ENCODE measurements at places on chromosomes 1 and 21.

- no peak for DNase-seq
These were observed 157.1 kb upstream of the SYT6 start for GRCh38 chr1:114310695-114311271.

DNA sequence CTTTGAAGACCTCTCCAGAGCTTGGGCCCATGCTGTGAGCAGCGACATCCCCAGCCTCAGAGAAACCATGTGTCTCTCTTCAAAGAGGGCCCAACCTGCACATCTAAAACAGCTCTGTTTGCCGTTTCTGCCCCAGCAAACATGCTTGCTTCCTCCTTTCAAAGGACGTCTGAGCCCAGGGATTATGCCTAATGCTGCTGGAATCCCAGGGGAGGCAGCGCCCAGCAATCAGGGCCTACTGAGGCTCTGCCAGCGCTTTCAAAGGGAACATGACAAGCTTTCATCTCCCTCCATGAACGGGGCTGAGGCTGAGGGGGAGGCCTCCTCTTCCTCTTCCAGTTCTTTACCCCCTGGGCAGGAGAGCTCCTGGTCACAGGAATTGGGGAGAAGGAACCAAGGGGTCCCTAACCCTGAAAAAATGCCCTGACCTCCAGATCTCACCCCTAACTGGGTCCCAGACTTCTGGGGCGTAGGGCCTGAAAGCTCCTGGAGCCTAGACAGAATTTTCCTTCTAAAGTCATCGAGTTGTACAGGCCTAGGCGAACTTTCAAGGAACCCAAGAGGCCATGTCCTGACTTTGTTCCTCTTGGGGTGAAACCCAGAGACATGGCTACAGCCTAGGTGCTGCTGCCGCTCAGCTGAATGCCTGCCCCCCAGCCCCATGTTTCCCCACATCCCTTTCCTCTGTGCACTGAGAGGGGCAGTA, 13.4 kb upstream of the ASCL5 start:
- DNase-seq: no peak

DNA sequence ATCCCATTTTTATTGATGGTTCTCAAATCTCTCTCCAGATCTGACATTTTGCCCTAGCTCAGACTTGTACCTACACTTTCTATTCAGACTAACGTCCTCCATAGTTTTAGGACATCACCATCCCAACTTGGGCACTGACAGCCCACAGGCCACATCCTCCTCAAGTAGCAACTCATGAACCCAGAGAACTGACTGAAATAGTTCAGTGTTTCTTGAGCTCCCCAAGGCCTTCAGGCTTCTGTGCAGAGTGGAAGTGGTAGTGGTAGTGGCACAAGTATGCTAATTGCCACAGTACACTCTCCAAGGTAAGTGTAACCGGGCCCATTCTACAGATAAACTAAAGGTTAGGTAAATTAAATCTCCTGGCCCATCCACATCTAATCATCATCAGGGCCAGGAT, 112.6 kb downstream of the SLC45A1 start:
- DNase-seq: no peak

- no peak for DNase-seq
These were observed 52.8 kb upstream of the LYPLAL1 start for GRCh38 chr1:219120624-219121544.

GRCh38 chr21:31347435-31348032, 3.5 kb upstream of the TIAM1 start:
- DNase-seq: no peak

DNA sequence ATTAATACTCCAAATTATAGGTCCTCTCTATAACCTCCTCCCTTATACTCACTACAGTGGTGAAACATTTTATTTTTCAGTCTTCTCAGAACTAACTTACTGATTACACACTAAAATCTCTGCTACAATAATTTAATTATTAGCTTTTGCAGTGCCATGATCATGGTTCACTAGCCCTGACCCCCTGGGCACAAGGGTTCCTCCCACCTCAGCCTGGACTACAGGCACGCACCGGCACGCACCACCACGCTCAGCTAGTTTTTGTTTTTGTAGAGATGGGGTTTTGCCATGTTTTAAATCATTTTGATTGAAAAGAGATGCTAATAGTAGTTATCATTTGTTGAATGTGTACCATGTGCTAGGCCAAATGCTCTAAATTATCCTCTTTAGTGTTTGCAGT, 6.3 kb downstream of the PATJ start:
- DNase-seq: no peak

GRCh38 chr1:157089789-157090188, 9.8 kb downstream of the ETV3L start:
- DNase-seq: no peak

- DNase-seq: no peak
These were observed 74.8 kb downstream of the CASZ1 start for GRCh38 chr1:10721381-10722321.

GRCh38 chr1:13753636-13754402, 53.8 kb downstream of the PRDM2 start:
- DNase-seq: no peak

DNA sequence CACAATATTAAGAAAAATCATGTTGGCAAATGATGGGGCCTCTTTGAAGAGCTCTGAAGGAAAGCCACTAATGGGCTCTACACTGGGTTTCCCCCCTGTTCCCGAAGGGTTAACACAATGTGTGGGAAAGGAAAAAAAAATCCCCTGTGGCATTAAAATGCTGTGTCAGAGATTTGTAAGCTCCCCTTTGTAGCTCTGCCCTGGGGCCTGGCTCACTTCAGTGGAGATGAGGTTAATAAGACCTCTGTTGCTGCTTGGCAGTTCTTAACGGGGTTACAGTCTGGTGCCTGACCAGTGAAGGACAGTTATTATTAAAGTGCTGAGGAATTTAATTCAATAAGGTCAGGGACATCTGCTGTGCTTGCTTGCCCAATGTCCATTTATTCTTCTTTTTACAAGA, 129.7 kb upstream of the UBE2U start:
- no peak for DNase-seq

DNA sequence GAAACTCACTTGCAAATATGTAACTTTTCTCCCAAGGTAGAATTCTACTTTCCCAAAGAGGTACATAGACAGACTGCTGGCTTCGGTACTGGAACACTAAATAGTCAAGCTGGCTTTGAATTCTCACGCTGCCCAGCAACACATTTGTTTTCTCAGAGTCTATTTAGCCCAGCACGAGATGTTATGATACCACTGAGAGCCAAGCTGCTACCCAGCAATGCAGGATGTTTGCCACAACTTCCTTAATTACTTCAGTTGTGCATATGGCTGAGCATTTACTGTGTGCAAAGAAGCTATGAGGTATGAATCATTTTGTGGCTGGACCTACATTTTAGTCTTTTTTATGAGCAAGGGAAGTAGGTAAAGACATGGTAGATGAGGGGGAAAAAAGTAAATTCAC, 793.2 kb downstream of the PLA2G4A start:
- DNase-seq: no peak

GRCh38 chr1:173393659-173394000, 83.5 kb upstream of the PRDX6 start:
- DNase-seq: no peak

DNA sequence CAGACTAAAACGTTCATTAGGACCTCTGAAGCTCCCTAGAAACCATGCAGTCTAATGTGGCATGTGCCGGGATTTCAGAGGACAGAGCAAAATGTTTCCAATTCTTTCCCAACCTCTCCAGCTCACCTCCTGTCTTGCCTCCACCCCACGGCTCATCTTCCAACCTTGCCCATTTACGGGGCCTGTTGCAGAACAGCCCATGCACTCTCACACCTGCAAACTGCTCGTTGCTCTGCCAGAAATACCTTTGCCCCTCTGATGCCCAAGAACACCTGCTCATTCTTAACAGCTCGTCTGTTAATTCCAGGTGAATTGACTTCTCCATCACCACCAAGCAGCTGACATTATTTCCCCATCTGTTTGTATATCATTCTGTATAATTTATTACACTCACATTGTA, 53.9 kb upstream of the LBR start:
- DNase-seq: peak; percentile 47

- DNase-seq: no peak
These were observed 32.5 kb downstream of the LRRC3 start for GRCh38 chr21:44487831-44488230.

DNA sequence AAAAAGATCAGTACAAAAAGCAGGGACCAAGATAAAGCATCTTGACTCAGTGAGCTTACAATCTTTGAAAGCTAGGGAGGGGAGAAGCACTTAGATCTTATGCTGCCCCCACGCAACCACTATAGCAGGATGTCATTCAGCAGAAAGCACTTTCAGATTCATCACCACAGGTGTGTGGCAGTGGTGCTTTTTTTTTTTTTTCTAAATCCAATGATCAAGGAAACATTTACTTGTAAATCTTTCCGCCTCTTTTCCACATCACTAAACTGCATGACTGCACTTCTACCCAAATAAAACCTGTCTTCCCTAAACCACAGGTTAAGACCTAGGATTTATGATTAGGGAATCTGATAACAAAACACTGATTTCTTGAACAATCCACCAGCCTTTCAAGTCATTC, 154.8 kb downstream of the SLC45A1 start:
- DNase-seq: no peak

DNA sequence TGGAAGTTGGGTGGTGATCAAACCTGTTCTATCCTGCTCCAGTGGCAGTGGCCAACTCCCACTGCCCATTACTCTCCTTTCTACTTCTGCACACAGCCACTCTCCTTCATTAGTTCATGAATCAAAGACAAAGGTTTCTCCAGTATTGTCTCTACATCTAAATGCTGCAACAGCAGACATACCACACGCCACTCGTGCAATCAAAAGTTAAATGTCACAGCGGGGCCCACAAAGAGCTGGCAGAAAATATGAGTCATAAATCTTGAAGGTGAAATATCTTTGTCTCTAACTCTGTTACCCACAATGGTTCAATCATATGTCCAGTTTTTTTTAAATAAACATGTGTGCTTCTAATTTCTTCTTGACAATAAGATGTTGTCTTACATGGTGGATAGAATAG, 13.3 kb downstream of the APCS start:
- no peak for DNase-seq

- DNase-seq: no peak
These were observed 51.7 kb upstream of the DUSP10 start for GRCh38 chr1:221793439-221794078.

GRCh38 chr1:44698138-44698537, 23.6 kb downstream of the ARMH1 start:
- no peak for DNase-seq

DNA sequence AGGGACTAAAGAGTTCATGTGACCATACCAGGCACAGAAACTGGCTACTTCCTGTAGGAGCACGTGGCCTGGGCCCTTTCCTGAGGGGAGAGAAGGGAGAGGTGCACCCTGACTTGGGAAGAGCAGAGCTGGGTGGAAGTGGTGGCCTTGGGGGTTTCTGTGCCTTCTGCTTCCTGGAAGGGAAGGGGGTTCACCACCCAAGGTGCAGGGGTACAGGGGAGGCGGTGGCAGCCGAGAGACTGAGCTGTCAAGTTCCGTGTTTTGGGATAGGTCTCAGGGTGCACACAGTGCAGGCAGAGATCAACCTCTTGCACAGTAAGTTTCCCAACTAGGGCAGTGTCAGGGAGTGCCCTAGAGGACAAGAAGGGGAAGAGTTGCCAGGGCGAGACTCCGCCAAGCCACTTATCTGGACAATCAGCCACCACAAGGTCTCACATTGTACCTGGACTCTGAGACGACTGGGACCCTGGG, 10.1 kb downstream of the HECTD3 start:
- no peak for DNase-seq

- peak; percentile 61 for DNase-seq
These were observed 36.9 kb upstream of the DISP1 start for GRCh38 chr1:222777977-222778376.

DNA sequence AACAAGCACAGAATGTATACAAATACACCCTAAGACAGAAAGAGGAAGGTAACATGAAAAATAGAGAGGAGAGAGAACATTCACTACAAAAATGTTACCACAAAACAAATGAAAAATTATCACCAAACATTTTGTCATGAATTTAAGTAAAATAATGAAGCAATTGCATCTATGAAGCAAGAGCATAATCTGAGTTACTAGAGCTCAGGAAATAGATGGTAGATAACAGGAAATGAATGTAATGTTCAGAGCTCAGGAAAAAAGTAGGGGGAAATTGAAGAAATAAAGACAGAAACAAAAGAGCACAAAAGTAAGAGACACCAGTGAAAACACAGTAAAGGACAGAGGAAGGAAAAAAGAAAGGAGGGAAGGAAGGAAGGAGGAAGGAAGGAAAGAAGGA, 19.4 kb downstream of the SEC16B start:
- DNase-seq: no peak

DNA sequence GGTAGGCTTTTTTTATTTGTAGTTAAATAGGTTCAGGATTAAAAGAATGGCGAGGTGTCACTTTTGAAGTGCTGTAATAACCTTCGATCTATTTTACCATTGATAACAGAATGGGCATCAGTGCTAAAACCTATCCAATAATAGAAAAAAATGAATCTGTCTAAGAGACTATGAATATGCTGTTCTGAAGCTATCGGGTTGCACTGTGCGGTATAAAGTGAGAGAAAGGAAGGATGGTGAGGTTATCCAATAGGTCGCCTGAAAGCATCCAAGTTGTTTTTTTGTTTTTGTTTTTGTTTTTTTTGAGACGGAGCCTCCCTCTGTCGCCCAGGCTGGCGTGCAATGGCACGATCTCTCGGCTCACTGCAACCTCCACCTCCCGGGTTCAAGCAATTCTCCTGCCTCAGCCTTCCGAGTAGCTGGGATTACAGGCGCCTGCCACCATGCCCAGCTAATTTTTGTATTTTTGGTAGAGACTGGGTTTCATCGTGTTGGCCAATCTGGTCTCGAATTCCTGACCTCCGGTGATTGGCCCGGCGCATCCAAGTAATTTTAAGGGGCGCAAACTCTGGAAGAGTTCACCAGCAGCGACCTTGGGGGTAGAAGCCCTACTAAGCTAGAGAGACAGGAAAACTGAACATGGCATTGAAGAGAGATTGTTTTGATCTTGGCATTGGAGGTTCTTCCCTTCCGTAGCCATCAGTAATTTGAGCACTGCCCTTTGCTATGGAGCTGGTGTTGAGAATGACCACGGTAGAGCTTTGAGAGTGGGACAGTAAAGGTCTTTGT, 8.7 kb upstream of the MDM4 start:
- peak; percentile 15 for DNase-seq

DNA sequence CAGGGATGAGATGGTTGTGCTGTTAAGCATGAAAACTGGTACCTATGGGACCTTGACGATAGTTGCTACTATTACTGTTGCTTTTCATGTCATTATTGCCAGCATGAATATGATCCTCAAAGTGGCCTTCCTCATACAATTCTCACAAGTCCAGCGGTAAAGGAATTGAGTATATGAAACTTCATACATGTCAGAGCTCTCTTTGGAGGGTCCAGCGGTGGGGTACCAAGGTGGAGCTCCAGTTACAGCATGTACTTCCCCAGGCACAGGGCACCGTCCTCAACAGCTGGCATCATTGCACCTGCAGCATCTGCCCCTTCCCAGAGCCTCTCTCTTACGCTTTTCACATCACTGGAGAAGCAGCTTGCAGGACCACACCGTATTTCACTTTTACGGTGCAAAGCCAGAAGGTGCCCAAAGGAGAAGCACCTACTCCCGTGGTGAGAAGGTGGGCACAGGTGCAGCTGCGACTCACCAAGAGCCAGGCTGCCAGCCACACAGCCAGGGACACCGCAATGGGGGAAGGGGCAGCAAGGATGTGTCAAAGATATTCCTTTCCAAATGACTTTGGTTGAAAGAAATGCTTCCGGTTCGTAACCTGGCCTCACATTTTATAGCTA, 166.4 kb upstream of the IRF2BP2 start:
- no peak for DNase-seq

- DNase-seq: peak; percentile 65
These were observed 771 bp downstream of the ABCD3 start for GRCh38 chr1:94418664-94419655.
